Naive thymus-derived CD8-positive, alpha-beta T cell (primary cell): ENCODE measurements at places on chromosomes 2 and 18. TPM values are rescaled to one million over a fixed set of nuclear protein-coding genes. Genes with fewer than 3 reads are reported as not detected.
A peak's percentile ranks its signal among the peaks of the same experiment; 100 is the strongest.

GRCh38 chr2:207967121-207967520 is 58.2 kb downstream of the PLEKHM3 start:
- peaks cover 13% of the 10 kb centered on the region for H3K4me1 ChIP-seq
- peaks cover 33% of the 10 kb centered on the region for H3K36me3 ChIP-seq
- H3K27ac ChIP-seq, result no peak overlapping the region
- no peaks in the 10 kb centered on the region for H3K27me3 ChIP-seq

DNA sequence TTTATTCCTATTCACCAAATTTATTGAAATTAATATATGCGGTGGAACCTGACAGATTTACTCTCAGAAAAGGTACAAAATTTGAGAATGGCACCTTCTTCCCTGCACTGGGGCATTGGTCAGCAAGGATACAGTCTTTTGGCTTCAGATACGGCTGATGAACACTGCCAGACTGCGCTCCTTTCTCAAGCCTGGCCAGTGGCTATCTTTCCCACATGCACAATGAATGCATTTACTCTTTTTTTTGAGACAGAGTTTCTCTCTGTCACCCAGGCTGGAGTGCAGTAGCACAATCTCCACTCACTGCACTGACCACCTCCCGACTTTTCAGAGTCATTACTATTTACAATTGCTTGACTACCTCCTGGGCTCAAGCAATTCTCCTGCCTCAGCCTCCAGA is 61.6 kb downstream of the MOB4 start:
- peaks cover 11% of the 10 kb centered on the region for H3K36me3 ChIP-seq
- no peaks in the 10 kb centered on the region for H3K27me3 ChIP-seq
- H3K27ac ChIP-seq, result no peak overlapping the region
- no peak overlapping the region for H3K4me3 ChIP-seq

FBXO15 gene
- polyA plus RNA-seq, result 3.1 TPM

- no peak overlapping the region for H3K4me3 ChIP-seq
- peaks cover 3% of the 10 kb centered on the region for H3K27me3 ChIP-seq
- no peaks in the 10 kb centered on the region for H3K36me3 ChIP-seq
- no peaks in the 10 kb centered on the region for H3K4me1 ChIP-seq
These were observed 15.5 kb upstream of the ST8SIA5 start for GRCh38 chr18:46772357-46772756.

DNA sequence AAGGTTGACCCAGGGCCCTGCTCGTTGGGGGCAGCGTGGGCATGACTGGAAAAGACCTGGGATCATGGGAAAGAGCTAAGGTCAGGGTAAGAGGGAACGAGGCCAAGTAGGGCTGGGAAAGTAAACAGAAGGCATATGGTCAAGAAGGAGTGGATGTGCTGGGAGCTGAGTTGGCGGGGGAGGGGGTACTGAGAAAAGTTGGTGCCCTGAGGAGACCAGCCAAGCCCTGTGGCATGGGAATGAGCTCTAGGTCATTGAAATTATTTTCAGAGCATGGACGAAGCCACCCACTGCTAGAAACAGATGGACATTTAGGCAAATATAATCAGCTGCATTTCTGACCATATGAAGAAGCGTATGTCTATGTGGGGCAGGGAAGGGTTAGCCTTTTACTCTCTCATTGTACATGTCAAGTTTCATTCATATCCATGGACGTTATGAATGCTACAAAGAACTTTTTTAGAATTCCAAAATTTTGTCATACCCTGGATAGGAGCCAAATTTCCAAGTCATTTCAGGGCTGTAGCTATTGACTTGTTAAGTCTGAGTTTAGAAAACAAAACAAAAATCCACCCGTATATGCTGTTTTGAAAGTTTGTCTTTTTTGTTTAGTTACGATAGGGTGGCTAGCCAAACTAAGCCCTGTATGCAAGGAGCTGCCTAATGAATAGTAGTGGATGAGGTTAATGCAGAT is 19.1 kb downstream of the MAPRE2 start:
- no peaks in the 10 kb centered on the region for H3K36me3 ChIP-seq
- H3K27me3 ChIP-seq, result no peaks in the 10 kb centered on the region
- peaks cover 80% of the 10 kb centered on the region for H3K4me1 ChIP-seq
- no peak for DNase-seq
- no peak overlapping the region for H3K4me3 ChIP-seq

GRCh38 chr2:133326652-133327397 is 241.4 kb downstream of the NCKAP5 start:
- H3K27me3 ChIP-seq, result no peaks in the 10 kb centered on the region
- H3K4me3 ChIP-seq, result no peak overlapping the region
- no peak overlapping the region for H3K27ac ChIP-seq
- no peaks in the 10 kb centered on the region for H3K36me3 ChIP-seq
- no peaks in the 10 kb centered on the region for H3K4me1 ChIP-seq
- DNase-seq, result no peak

- no peak for DNase-seq
- no peak overlapping the region for H3K4me3 ChIP-seq
- no peaks in the 10 kb centered on the region for H3K36me3 ChIP-seq
- H3K4me1 ChIP-seq, result no peaks in the 10 kb centered on the region
- no peak overlapping the region for H3K27ac ChIP-seq
These were observed 9.8 kb upstream of the INO80D start for GRCh38 chr2:206095536-206096332.

TUBA4B gene
- polyA plus RNA-seq, result not detected

GRCh38 chr18:24315170-24315569 is 82.5 kb downstream of the OSBPL1A start:
- H3K4me3 ChIP-seq, result no peak overlapping the region
- H3K4me1 ChIP-seq, result no peaks in the 10 kb centered on the region
- no peak for DNase-seq
- H3K27me3 ChIP-seq, result no peaks in the 10 kb centered on the region
- no peak overlapping the region for H3K27ac ChIP-seq

- no peaks in the 10 kb centered on the region for H3K36me3 ChIP-seq
- no peaks in the 10 kb centered on the region for H3K4me1 ChIP-seq
- no peaks in the 10 kb centered on the region for H3K27me3 ChIP-seq
- no peak for DNase-seq
- H3K4me3 ChIP-seq, result no peak overlapping the region
- no peak overlapping the region for H3K27ac ChIP-seq
These were observed 798.0 kb upstream of the RAB6C start for GRCh38 chr2:129181433-129181832.

GRCh38 chr2:20488201-20488641 is 41.3 kb downstream of the RHOB start:
- H3K4me3 ChIP-seq, result no peak overlapping the region
- no peaks in the 10 kb centered on the region for H3K36me3 ChIP-seq
- no peak for DNase-seq

- peaks cover 53% of the 10 kb centered on the region for H3K4me1 ChIP-seq
- no peaks in the 10 kb centered on the region for H3K36me3 ChIP-seq
- no peaks in the 10 kb centered on the region for H3K27me3 ChIP-seq
- peak overlapping the region; percentile 74 for H3K4me3 ChIP-seq
These were observed 3.0 kb upstream of the CEP68 start for GRCh38 chr2:65053199-65053598.

DNA sequence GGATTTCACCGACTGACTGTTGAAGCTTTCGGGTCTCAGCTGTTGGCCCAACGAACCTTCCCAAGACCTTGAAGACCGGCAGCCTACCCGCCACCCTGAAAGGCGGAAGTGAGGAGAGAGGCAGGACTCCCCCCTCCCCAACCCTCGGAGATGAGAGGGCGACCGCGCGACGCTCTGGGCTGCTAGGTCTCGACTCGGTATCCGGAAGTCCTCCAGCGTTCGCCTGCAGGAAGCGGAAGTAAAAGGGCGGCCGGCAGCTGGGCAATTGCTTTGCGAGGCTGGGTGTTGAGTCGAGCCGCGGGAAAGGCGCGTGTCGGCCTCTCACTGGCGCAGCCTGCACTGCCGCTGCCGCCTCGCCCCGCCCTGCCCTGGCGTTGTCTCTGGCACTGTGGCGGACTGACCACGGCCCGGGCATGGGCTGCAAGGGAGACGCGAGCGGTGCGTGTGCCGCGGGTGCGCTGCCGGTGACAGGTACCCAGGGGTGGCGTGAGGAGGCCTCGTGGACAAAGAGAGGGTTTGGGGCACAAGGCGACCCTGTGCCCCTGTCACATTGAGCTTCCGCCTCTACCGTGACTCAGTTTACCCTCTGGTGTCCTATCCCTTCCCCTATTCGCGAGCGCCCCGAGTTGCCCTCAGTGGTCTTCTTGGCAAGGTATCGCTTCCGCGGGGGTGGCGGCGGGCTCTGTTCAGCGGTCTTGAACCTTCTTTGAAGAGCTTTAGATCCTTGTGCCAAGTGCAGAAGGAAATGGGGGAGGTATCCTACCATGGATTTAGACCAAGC is at the start of gene UGGT1:
Gene UGGT1, plus strand, starts transcription at position 256 of the 781 bp plus-strand sequence. Its CDS starts 158 bp downstream, at position 414.
- H3K27ac ChIP-seq, result peak within 1 kb of the TSS; percentile 97
- no peaks in the 10 kb centered on the region for H3K27me3 ChIP-seq
- H3K4me3 ChIP-seq, result peak within 1 kb of the TSS; percentile 94
- DNase-seq, result peak; percentile 92
- peaks cover 5% of the 10 kb centered on the region for H3K36me3 ChIP-seq
- H3K4me1 ChIP-seq, result peaks cover 51% of the 10 kb centered on the region

UGT1A5 gene
- polyA plus RNA-seq, result not detected

- no peaks in the 10 kb centered on the region for H3K4me1 ChIP-seq
- DNase-seq, result no peak
- H3K4me3 ChIP-seq, result no peak overlapping the region
- H3K27ac ChIP-seq, result no peak overlapping the region
- no peaks in the 10 kb centered on the region for H3K36me3 ChIP-seq
- H3K27me3 ChIP-seq, result peaks cover 2% of the 10 kb centered on the region
These were observed 487.0 kb upstream of the FANCL start for GRCh38 chr2:58727981-58728656.

DNA sequence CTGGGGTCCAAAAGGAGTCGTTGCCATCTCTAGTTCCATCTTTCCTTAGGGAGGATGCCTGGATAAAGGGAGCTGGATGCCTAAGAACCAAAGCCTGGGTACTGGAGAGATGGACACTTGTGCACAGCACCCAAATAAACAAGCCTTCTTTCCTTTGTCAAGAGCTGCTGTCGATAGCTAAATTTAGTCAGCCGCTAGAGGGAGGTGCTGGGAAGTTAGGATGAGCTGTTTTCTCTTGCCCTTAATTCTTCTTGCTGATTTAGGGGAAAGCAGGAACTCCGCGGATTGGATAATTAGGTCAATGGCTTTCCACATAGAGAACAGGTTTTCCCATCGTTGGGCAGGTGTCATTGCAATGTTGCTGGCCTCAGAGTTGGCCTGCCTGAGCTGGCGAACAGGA is 30.9 kb upstream of the SERPINB12 start:
- no peak overlapping the region for H3K27ac ChIP-seq
- no peak overlapping the region for H3K4me3 ChIP-seq
- no peaks in the 10 kb centered on the region for H3K4me1 ChIP-seq
- DNase-seq, result no peak

ANTXR1 gene
- not detected for polyA plus RNA-seq

GRCh38 chr2:151024696-151025251 is 236.9 kb downstream of the RBM43 start:
- no peaks in the 10 kb centered on the region for H3K4me1 ChIP-seq
- H3K4me3 ChIP-seq, result no peak overlapping the region
- H3K27ac ChIP-seq, result no peak overlapping the region

CDK5R2 gene
- not detected for polyA plus RNA-seq

GRCh38 chr2:137566387-137566786 is 397.9 kb upstream of the HNMT start:
- H3K36me3 ChIP-seq, result no peaks in the 10 kb centered on the region
- no peak overlapping the region for H3K4me3 ChIP-seq
- no peaks in the 10 kb centered on the region for H3K4me1 ChIP-seq
- DNase-seq, result no peak

SP140L gene
- 25.3 TPM for polyA plus RNA-seq

DNA sequence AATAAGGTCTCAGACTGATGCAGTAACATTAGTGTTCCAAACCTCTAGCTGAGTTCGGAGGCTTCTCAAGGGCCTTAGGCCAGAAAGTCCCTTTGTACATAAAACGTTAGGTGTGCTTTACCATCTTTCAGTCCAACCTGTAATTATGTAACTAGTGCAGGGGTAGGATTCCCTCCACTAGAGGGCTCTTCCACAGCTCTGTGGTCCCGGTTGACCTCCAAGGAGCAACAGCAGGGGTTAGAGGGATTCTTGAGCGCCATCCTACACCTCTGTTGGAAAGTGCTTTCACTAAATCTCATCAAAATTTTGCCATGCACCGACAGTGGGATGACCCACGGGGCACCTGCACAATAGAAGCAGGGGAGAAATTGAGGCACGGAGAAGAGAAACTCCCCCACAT is 155.8 kb upstream of the LRP1B start:
- H3K27me3 ChIP-seq, result no peaks in the 10 kb centered on the region
- H3K27ac ChIP-seq, result no peak overlapping the region
- H3K36me3 ChIP-seq, result no peaks in the 10 kb centered on the region
- no peak overlapping the region for H3K4me3 ChIP-seq
- H3K4me1 ChIP-seq, result no peaks in the 10 kb centered on the region

DNA sequence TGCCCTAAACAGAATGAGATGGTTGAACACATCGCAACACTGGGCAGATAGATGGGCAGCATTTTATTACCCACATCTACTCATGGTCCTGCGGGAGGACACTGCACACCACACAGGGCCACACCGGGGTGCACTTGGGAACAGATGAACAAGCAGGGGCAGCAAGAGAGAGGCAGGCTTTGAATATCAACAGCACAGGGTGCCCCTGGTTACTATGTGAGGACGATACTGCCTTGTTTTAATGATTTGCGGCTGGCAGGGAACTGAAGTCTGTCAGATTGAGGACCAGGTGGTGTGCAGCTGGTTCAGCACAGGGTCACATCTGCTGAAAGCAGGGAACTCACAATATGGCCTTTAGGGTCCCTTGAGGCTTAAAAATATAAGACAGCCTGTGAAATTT is 195.7 kb downstream of the PIEZO2 start:
- no peaks in the 10 kb centered on the region for H3K4me1 ChIP-seq
- no peaks in the 10 kb centered on the region for H3K36me3 ChIP-seq
- H3K27ac ChIP-seq, result no peak overlapping the region
- peaks cover 10% of the 10 kb centered on the region for H3K27me3 ChIP-seq
- DNase-seq, result no peak

DNA sequence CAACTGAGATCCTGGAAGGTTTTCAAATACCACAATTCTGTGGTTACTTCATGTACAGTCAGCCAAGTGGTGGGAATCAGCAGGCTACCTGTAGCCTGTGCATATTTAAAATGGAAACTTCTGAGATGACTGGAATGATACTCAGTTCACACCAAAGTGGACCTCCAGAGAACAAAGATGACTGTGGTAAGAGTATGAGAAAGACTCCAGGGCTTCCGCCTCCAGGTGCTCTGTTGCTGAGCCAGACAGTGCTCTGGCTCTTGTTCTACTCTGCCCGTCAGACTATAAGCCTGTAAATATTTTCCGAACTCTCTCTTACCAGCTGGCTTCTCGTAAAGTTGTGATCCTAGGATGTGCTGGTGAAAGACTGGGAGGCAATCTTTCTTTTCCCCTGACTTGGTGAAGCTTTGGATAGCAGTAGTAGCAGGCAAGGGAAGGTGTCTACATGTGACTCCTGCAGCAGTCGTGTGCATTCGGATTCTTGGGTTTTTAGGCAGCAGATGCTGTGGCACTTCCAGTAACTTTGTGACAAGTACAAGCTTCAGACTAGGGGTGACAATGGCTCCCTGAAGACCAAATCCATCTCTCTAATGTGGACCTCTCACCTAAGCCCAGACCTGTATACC is 23.1 kb downstream of the ST3GAL5 start:
- peaks cover 57% of the 10 kb centered on the region for H3K36me3 ChIP-seq
- no peak overlapping the region for H3K4me3 ChIP-seq
- no peak for DNase-seq
